ENCODE measurements at places on chromosomes 4 and X.
A peak's percentile ranks its signal among the peaks of the same experiment; 100 is the strongest.

DNA sequence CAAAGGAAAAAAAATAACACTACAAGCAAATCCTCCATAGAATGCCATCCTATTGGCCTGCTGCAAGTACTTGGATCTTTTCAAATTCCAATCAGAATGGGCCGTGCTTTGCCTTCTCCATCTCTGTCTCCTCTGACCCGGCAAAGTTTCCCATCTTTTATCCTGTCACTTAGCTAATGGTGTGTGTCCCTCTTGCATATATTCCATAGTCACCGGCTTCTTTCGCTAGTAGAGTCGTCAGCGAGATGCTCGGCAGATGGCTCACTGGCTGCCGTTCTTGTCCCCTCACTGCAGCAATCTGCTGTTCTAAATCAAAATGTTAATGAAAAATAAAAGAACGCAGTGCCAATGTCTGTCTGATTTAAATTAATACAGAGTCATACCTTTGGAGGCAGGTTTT is 22.1 kb downstream of the GRIA3 start:
- no peak for DNase-seq

GRCh38 chrX:72351606-72352334 is 46.1 kb upstream of the CITED1 start:
- no peak for DNase-seq

DNA sequence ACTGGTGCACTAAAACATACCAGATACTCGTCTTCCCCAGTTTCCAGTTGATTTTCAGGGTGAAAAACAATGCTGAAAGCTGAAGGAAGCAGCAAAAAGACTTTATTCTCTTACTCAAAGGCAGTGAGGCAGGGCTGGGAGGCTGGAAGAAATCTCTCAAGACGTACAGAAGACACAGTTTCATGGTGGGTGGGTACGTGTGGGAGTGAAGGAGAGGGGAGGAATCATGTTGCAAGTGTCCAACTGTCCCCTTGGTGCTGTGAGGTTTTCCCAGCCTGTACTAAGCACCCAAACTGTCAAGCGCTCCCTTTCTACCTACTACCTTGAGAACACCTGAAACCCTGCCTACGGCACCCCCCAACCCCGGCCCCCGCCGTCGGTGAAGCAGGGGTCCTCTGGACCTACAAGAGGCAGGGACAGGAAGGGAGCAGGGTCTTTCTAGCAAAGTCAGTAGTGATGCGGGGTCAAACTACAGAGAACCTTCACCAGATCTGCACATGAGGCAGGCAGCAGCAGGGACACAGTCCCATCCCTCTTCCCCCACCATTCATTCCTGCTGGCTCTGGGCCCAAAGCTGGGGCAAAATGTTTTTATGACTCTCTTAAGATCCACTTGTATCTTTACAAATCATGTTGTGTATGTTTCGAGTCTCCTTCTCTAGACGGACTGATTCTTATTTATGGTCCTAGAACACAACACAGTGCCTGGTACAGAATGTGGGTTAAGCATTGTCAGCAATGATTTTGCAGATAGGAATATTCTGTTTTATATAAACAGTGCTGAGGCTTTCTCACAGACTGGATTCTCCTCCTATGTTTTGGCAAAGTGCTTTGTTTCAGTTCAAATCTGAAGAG is 2.4 kb upstream of the SETD7 start:
- DNase-seq: no peak

- DNase-seq: no peak
Observed at GRCh38 chr4:113474017-113474416, 287.5 kb downstream of the CAMK2D start.

DNA sequence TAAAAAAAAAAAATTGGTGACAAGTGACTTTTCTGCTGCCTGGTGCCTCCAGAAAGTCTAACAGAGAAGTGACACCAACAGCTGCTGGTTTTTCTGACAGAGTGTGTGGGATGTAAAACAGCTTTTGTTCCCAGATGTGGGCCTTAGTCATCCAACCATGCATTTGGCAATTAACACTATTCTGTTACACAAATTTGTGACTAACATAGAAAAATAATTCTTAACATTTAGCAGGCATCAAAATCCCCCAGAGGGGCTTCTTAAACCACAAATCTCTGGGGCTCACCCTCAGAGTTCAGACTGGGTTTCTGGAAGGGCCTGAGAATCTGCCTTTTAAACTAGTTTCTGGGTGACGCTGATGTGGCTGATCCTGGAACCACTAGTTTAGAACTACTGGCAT is 100.5 kb upstream of the PCDH7 start:
- DNase-seq: no peak

DNA sequence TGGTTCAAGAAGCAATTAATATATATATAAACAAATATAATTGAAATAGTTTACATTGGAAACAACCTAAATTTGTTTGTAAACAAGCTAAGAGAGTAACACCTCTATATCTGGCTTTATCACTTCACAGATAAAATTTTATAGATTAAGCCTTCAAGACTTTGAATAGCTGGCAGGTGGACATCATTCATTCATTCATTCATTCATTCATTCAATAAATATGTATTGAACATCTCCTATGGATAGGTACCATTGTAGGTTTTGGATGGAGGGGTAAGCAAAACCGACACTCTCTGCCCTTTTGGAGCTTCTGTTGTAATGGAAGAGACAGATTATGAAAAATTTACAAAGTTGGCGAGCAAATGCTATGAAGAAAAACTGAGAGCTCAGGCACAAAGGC is 35.2 kb downstream of the GUCY1A1 start:
- DNase-seq: no peak

GRCh38 chrX:370963-371745 is 15.6 kb downstream of the PPP2R3B start:
- DNase-seq: no peak

DNA sequence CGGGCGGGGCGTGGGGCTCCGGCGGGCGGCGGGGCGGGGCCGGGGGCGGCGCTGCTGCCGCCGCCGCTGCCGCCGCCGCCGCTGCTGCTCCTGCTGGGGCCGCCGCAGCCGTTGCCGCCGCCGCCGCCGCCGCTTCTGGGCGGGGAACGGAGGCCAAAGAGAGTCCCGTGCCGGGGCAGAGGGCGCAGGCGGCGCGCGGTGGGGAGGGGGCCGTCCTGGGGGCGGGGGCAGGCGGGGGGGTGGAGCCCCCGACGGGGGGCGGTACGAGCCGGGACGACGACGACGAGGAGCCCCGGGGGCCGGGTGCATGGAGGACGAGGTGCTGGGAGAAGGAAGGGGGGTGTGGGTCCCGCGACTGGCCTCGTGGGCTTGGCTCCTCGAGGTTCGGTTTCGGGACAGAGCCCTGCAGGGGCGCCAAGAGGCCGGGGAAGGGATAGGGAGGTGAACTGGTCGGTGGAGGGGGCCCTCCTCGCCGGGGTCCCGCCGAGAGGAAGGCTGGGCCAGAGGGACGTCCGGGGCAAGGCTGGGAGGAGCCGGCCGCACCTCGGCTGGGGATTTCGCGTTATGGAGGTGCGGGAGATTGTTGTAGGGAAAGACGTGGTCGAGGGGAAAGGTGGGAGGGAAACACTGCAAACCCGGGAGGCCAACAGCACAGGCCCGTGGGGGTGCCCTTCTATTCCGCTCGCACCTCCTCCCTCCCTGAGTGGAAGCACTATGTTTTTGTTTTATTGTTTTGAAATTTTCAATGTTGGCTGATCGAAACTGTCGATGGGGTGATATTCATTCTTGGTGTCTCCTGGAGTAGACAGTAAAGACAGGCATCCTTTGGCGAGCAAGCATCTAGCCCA is 1.9 kb downstream of the BCORL1 start:
- DNase-seq: peak; percentile 12

GRCh38 chr4:5465529-5465928 is 242.8 kb downstream of the EVC2 start:
- DNase-seq: no peak

DNA sequence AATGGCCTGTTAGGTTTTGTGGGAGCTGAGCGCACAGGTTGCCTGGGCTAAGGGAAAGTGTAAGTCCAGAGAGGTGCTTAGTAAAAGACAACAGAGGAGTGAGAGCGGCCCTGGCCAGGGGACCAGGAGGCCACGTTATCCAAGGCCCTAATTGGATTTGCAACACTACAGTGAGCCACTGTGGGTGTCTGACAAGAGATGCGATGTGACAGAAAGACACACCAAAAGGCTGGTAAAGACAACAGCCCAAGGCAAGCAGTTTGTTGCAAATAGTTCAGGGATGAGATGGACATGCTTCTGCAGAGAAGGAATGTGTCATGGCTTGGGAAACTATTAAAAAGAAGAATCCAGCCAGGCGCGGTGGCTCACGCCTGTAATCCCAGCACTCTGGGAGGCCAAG is 162.7 kb upstream of the KIT start:
- DNase-seq: no peak

GRCh38 chr4:78557841-78558240 is 6.3 kb downstream of the ANXA3 start:
- no peak for DNase-seq

DNA sequence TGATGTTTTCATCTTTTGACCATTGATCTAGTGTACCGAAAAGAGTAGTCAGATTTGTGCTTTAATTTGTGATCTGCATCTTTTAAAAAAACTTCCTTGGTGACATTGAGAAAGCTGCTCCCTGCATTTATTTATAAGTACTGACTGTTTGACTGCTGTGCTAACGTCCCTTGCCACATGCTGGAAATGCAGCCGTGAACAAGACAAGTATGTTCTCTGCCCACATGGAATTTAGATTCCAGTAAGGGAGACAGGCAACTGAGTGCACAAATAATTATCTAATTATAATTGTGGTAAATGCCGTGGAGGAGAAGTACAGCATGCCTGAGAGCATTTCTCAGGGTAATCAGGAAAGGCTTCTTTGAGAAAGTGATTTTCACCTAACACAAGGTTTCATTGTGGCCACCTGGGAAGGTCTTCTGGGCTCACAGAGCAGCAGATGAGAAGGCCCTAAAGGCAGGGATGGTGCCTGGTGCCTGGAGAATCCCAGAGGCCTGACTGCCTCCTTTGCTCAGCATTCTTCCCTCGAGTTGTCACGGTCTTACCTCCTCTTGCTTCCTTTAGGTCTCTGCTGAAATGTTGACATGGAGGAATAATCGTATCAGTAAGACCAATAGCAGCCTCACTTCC is 55.8 kb downstream of the PTTG2 start:
- no peak for DNase-seq

DNA sequence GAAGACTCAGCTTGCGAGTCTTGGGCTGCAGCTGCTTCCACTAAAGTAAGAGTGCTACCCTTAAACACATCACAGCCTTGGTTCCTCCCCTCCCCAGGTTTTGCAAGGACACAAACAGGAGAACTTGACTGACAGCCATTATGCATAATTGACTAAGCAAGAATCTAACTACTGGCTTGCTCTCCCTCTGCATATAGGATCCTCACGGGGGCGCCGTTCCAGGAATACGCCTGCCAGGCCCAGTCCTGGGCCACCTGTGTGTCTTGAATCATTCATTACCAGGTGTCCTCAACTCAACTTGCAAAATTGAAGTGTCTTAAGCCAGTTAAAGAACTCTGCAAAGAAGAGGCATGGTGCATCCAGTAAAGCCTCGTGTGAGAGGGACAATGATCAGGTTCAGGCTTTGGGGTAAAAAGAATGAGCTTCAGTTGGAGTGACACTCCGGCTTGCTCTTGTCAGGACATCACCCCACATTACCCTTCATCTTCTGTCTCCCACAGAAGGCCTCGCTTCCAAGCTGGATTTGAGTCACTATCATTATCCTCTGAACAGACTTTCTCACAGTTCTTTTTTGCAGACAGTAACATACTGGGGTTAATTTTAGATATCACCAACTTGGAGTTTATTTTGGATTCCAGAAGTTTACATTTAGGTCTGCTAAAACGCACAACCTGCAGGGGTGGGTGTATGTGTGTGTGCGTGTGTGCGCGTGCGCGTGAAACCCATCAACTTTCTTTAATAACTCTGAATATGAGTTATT is 273.5 kb upstream of the HS3ST1 start:
- DNase-seq: no peak

DNA sequence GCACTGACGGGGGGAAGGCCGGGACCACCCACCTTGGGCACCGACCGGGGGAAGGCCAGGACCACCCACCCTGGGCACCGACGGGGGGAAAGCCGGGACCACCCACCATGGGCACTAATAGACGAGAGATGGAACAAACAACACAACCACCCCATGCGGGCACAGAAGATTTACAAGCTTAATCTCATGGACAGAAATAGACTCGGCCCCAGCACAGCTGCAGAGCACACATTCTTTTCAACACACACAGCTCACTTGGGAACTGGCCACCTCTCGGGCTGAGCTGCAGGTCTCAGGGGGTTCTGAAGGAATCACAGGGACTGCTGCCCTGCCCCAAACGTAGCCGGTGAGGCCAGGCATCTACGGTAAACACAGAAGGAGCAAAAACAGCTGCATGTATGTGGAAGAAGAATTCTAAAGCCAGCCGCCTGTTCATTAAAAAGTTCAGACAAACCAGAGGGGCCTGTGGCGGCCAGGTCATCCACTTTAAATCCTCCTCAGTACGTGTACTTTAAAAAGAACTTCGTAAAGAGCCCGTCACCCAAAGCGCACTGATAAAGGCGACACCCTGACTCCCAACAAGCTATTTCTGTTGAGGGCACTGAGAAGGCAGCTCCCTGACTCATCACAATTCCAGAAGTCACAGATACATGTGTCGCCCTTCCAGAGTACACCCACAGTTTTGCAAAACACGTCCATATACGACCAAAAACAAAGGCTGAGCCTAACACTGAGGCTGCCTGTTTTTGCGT is 17.7 kb downstream of the PPP2R3B start:
- DNase-seq: no peak

DNA sequence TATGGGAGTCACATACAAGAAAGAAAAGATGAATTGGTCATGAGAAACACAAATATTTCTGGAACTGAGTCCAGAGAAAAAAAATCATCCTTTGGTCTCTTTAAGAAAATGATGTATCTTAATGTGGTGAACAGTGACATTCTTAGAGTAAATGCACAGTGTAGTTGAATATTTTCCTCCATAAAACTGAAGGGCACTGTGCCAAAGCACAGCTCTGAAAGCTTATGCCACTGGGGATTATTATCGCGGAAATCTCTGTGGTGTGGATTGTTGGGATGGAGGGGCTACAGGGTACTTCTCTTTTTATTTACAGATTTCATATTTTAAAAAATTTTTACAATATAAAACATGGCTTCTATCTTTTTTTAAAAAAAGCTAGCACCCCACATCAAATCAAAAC is 908.1 kb downstream of the CCSER1 start:
- no peak for DNase-seq

DNA sequence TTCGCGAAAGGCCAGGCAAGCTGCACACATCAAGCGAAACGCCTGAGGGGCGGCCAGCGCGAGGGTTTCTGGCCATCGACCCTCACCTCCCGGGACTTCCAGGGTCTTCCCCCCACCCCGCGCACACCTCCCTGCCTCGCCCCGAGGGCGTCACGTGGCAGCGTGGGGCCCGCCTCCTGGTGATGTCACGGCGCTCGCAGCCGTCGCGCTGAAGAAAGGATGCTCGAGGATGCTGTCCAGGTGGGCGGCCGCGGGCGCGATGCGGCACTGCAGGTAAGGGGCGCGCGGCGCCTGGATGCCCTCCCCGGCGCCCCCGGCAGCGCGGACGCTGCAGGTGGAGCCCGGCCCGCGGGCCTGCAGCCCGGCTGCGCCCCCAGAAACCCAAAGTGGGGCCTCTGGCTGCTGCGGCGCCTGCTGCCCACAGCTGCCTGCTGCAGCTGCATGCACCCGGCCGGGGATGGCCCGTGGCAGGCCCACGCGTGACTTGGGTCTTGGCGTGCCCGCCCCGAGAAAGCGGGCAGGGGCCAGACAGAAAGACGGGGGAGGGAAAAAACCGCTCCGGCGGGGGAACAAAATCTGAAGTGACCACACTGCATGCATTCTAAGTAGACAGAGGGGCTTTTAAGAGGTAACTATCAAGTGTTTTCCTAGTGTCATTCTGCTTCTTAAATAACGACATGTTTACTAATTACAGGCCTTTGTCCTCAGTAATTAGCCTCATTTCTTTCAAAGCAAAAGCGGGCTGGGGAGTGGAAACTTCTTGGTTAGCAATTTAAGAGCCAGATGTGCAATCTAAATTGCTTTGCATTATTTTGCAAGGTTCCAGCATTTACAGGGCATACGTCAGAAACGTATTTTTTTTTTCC is 1.7 kb downstream of the CLCN4 start:
- DNase-seq: no peak

All from stimulated activated CD4-positive, alpha-beta T cell treated with anti-CD3 and anti-CD28 coated beads, TNF-alpha, amount 100 ng/mL, for 1 hour (primary cell).